Stimulated activated CD8-positive, alpha-beta memory T cell treated with anti-CD3 and anti-CD28 coated beads, Interleukin-4, amount 100 ng/mL, for 1 hour (primary cell): ENCODE measurements at places on chromosomes 16 and 17.

GRCh38 chr17:63495491-63495890 is 18.6 kb downstream of the ACE start:
- no peak for DNase-seq

- DNase-seq: no peak
Measured at GRCh38 chr17:78322858-78323455, 36.9 kb downstream of the SOCS3 start.

DNA sequence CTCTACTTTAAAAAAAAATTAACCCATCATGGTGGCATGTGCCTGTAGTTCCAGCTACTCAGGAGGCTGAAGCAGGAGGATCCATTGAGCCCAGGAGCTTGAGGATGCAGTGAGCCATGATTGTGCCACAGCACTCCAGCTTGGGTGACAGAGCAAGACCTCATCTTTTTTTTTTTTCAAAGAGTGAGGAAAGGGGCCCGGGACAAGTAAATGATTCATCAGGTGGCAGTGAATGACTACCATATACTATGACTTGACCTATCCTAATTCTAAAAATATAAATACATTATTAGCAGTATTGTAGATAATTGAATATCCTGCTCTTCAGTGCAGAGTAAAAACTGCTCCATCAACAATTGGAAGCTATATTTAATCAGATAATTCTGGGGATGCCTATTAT is 55.3 kb downstream of the CLUH start:
- DNase-seq: no peak

GRCh38 chr16:66869424-66869823 is 10.9 kb upstream of the PDP2 start:
- no peak for DNase-seq

- no peak for DNase-seq
Measured at GRCh38 chr17:39666231-39666600, 1.1 kb downstream of the TCAP start.

DNA sequence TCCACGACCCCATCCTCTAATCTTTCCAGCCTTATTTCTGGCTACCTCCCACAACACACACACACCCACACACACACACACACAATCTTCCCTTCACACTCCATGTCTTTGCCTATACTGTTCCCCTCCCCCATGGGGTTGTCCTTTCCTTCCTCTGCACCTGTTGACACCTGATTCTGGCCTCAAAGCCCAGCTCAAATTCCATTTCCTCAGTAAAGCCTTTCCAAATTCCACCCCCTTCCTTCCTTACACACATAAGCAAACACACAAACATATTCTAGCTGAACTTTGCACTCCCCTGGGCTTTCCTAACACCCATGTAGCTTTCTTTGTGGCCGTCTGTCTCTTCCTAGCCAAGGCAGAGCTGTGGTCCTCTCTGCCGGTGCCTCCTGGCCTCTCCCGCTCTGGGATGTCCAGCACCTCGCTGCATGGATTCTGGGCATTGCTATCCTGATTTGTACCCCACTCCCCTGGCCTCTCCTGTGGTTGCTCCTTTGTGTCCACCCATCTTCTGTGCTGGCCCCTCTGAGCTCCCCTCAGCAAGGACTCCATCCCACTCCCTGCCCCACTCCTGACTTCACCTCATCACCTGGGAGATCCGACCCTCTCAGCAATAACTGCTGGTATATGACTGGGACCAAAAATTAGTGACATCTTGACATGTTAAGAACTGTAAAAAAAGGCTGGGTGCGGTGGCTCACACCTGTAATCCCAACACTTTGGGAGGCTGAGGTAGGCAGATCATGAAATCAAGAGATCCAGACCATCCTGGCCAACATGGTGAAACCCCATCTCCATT is 8.4 kb upstream of the SRCIN1 start:
- no peak for DNase-seq

DNA sequence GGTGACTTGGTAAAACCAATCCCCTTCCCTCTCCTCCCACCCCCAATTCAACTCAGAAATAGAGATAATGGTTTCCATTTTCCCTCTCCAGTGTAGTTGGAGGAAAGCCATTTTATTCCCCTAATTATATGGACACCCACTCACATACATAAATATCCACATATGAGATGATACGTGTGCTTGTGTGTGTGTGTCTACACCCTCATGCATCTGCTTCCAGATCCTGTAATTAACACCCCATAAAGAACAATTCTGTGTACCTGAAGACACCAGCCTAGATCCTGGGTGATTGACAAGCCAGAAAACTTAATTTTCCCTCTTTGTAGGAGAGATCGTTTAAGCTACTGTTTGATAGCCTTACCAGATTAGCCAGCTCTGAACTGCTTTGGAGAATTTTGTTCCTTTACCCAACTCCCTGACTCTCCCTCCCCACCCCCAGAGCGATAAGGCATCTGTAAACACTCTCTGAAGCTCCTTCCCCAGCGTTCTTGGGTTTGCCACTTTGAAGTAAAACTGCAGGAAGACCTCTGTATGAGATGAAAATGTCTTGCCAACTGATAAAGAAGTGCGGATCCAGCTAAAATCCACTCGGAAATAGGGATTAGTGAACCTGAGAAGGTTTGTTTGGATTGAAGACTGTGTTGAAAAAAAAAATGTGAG is 175.7 kb downstream of the RGS9 start:
- no peak for DNase-seq

DNA sequence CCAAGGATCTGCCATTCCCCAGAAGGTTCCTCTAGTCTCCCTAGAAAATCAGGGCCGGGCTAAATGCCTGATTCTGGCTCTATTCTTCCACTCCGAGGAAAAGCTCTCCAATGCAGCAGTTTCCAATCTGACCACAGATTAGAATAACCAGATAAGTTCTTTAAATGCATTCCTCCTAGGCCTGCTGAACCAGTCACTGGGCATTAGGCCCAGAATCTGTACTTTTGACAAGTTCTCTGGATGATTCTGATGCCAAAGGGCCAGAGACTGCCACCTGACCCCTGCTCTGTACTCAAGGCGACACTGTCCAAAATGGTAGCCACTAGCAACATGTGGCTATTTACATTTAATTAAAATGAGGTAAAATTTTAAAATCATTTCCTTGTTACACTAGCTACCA is 22.3 kb downstream of the MAP3K14 start:
- no peak for DNase-seq

- no peak for DNase-seq
Measured at GRCh38 chr17:46842835-46843234, 8.5 kb upstream of the WNT9B start.

- DNase-seq: no peak
Measured at GRCh38 chr17:75339971-75340370, 50.7 kb upstream of the SLC25A19 start.

DNA sequence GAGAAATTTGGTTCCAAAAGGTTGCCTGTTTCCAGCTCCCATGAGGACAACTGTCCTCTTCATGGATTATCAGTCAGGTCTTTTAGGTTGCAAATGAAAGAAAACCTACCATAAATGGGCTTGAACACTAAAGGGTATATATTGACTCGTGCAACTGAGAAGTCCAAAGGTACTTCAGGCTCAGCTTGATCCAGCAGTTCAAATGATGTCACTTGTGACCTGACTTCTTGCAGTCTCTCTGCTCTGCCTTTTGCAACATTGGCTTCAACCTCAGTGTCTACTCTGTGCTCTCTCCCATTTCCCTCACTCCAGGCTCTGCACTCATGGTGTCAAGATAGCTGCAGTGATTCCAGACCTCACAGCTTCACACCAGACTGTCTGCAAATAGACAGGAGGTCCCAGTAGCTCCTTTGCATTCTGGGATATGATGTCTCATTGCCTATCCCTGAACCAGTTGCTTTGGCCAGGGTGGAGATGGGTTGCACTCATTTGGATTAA is 5.5 kb upstream of the CALB2 start:
- no peak for DNase-seq

DNA sequence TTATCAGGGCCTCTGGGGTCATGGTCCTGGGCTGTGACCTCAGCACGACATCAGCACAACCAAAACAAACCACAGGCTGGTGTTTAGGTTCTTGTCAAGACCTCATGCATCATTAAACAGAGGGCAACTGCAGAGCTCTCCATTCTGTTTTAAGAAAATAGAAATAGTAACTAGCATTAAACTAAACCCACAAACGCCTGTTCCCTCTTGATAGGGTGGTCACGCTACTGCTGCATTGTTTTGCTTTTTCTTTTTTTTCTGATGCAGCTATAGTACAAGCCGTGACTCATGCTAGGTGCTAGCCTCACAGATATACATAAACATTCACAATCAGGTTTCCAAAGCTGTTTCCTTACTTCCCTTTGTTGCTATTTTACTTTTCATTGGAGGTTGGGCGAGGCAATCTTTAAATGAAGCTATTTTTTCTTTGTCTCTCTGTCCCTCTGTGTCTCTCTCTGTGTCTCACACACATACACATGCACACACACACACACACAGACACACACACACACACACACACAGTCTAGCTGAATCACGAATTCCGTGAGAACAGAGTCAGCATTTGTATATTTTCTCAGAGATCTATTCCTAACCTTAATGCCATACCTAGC is 310.3 kb downstream of the CDH13 start:
- DNase-seq: no peak

- DNase-seq: no peak
Measured at GRCh38 chr17:70819183-70819582, 649.9 kb downstream of the KCNJ2 start.

- no peak for DNase-seq
Measured at GRCh38 chr16:15051387-15051951, 4.4 kb downstream of the NTAN1 start.

- DNase-seq: no peak
Measured at GRCh38 chr17:56939869-56940484, 20.9 kb downstream of the COIL start.

GRCh38 chr17:82239926-82240505 is 11.2 kb downstream of the SLC16A3 start:
- DNase-seq: no peak

DNA sequence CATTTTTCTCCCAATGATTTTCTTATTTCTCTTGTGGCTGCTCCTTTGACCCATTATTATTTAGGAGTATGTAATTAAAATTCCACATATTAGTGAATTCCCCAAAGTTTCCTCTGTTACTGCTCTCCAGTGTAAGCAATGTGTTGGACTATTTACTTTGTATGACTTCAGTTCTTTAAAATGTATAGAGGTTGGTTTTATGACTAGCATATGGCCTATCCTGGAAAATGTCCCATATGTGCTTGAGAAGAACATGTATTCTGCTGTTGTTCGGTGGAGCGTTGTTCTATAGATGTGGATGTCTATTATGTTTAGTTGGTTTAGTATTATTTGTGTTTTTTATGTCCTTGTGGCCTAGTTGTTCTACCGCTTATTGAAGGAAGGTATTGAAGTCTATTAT is 6.0 kb upstream of the NT5M start:
- DNase-seq: no peak

GRCh38 chr16:71230122-71230845 is at the start of gene HYDIN:
HYDIN (minus strand) TSS chr16:71230722; CDS start chr16:71186895, 43,827 bp downstream.
- no peak for DNase-seq

DNA sequence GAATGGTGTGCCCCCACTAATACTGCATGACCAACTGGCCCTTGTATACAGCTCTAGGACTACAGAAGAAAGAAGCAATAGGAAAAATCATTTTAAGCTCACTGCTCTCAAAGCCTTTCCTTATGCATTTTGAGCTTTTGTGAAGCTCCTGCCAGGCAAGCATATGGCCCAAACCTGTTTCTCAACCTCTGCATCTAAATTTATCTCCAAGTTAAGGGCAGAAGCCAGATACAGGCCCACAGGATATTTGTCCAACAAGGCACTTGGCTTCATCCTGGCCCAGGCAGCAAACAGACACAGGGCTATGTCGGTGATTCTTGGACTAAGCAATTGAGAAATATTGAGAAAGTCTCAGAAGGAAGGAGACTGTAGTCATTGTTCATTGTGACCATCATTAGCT is 43.9 kb downstream of the CCT6B start:
- DNase-seq: no peak
